Astrocyte (in vitro differentiated cells and primary cell): ENCODE measurements at places on chromosomes 1 and 21. TPM values are rescaled to one million over a fixed set of nuclear protein-coding genes. Genes with fewer than 3 reads are reported as not detected.
A peak's percentile ranks its signal among the peaks of the same experiment; 100 is the strongest.

MYCL gene
- total RNA-seq = 3.3 and 3.8 TPM in 2 replicates

- DNase-seq = no peak
Measured at GRCh38 chr1:244917073-244917670, 52.8 kb upstream of the HNRNPU start.

FAM163A gene
- not detected in 2 replicates for total RNA-seq

HAO2 gene
- not detected in 2 replicates for total RNA-seq

GRCh38 chr1:173161510-173162221, 45.5 kb downstream of the TNFSF4 start:
- peak; percentile 71 for DNase-seq

- DNase-seq = no peak
Measured at GRCh38 chr1:115946116-115946515, 30.2 kb upstream of the SLC22A15 start.

- DNase-seq = no peak
Measured at GRCh38 chr1:64893921-64894320, 72.4 kb downstream of the JAK1 start.

YBX1 gene
- total RNA-seq = 744 and 872 TPM in 2 replicates

GRCh38 chr1:15288173-15288926, 41.3 kb downstream of the FHAD1 start:
- no peak for DNase-seq

AZIN2 gene
- total RNA-seq = 10.1 and 15.6 TPM in 2 replicates

NPHP4 gene
- 8.4 and 9.3 TPM in 2 replicates for total RNA-seq

- DNase-seq = no peak
Measured at GRCh38 chr1:58738876-58739275, 39.0 kb upstream of the MYSM1 start.

DNA sequence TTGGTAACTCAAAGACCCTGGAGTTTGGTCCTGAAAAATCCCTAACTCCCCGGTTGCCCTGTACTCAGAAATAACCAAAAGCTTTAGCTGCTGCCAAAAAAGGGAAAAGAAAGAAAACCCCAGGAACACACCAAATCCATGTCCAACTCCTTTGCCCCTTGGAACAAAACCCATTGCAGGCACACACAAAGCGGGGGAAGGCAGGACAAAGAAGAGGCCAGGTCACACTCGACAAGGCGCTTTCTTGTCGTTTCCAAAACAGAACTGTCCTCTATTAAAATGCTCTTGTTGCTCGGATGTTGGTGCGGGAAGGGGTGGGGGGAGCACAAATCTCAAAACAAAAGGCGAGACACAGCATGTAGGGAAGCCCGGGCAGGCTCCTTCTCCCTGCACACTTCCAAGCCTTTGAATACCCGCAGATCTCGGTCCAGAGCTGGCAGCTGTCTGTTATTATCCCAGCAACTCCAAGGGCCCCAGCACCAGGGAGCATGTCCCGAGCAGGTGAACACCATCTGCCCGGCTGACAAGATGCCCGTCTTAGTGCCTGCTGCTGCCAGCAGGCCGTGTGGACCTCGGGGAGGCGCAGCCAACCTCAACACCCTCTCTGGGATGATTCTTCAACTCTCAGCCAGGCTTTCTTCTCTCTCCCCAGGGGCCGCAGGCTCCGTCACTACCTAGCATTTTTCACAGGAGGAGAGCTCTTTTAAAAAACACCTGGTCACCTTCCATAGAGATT, 96.4 kb downstream of the SSBP3 start:
- DNase-seq = no peak

KRTAP7-1 gene
- total RNA-seq = not detected in 2 replicates

DNA sequence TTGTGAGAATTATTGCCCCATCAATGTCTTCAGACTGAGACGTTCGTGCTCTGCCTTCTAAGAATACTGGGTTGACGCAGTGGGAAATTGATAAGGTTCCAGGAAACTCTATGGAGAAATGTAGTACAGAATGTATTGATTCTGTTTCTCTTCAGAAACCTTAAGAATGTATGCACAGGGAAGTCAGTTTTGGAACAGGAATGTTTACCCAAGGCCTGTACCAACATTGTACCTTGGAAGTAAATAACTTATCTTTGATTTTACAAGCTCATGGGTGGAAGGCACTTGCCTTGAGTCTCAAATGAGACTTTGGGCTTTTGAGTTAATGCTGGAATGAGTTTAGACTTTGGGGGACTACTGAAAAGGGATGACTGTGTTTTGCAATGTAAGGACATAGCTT, 59.5 kb upstream of the PCP4 start:
- DNase-seq = no peak

- DNase-seq = no peak
Measured at GRCh38 chr1:1128454-1129139, 12.7 kb upstream of the C1orf159 start.

AMY2A gene
- not detected in 2 replicates for total RNA-seq

DNA sequence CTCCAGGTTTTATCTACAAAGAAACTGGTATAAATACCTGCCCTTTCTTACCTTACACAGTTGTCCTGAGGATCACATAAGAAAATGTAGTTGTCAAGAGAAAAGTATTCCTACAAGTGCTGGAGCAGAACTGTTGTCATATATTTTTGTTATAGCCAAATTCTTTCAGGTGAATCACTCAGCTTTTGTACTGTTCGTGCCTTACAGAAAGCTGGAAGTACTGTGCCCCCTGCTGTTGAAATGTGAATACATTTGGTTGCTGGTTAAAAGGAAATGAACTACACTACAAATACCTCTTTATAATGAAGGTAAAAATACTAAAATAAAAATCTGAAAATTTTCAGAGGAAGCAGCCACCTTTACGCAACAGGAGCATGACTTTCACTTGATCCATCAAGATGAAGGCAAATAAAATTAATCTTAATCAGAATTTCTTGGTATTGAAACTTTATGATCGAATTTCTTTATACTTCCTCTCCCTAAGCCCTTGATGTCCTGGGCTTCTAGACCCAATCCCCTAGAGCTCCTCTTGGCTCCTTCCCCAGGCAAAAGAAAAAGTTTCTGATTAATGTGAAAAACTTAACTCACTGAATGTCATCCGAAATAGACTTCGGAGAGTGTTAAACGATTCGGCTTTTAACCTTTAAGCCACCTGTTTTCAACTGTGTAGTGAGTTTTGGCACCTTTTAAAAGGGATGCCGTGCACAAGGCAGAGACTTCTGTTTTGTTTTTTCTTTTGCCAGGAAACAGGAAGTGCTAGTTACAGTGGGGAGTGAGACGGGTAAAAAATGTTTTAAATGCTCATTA, 12.5 kb downstream of the CHML start:
- DNase-seq = peak; percentile 75

PTPRU gene
- total RNA-seq = 36.6 and 47.2 TPM in 2 replicates

DNA sequence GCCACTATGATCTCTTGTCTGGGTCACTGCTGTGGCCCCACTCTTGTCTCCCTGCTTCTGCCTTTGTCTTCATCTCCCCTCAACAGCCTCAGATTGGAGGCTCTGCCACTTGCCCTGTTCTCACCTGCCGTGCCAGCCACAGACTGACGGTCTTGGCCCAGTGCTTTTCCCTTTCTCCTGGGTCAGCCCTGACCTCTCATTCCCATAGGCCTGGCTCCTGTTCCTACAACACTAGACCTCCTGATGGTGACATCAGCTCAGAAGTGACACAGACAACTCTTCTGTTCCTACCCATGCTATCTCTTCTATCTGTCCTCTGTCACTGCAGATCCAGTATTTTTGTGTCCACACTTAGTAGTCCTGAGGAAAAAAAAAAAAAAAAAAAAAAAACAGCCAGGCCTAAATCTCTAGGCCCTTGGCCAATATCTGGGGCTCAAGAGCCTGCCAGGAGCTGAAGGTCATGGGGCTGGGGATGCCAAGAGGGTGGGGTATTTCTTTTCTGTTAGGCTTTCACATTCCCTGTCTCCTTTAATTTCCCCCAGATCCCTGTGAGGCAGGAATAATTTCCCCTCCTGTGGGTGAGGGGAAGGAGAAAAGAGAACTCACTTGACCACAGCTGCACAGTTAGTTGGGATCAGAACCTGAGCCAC, 42.0 kb upstream of the FOXO6 start:
- DNase-seq = no peak

DNA sequence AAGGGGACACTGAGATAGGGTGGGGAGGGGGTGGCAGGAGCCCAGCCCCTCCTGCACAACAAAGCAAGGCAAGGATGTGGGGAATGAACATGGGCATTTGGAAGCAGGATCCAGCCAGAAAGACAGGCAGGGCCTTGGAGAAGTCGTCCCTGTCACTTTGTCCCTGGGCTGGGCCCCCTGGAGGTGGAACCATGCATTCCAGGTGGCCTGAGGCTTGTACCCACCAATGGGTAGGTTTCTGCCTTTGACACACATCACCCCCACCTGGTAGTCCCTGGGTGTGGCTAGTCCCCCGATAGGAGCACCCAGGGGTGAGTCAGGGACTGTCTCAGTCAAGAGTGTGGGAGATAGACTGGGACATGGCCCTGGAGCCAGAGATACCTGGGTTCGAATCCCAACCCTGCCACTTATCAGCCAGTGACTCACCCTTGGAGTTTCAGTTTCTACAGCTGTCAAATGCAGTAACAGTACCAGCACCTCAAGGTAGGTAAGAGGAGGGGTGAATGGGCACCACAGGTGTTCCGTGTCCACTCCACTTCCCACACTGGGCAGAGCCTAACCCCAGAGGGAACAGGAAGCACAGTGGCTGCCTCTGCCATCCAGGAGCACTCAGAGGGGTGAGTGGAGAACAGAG, 10.0 kb downstream of the PLA2G2D start:
- DNase-seq = no peak

DNA sequence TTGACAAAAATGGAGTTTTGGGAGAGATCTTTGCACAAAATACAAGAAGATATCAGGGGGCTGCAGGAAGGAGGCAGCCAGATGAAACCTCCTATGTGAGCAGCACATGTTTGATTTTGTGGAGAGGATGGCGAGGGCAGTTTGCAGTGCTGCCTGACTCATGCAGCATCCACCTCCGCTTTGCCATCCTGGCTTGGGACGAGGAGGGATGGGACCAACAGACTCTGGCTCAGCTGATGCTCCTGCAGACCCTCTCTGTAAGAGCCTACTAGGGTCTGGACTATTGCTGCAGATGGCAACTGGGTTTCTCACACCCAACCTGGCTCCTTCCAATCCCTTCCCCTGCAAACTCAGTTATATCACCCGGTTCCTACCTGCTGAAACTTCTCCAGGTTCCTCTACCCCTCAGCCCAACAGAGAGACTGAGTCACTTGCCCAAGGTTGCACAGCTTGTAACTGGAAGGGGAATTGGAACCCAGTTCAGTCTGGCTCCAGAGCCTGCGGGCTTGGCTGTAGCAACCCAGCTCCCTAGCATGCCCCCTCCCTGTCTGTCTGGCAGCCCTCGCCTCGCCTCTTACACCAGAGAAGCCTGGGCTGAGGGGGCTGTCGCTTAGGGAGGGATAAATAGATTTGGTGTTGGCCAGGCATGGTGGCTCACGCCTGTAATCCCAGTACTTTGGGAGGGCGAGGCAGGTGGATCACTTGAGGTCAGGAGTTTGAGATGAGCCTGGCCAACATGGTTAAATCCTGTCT, 205.8 kb downstream of the PTPRU start:
- no peak for DNase-seq

EXO5 gene
- total RNA-seq = 6.5 and 6.8 TPM in 2 replicates

HMGCL gene
- 17.1 and 20.9 TPM in 2 replicates for total RNA-seq

RGS21 gene
- not detected in 2 replicates for total RNA-seq
